ENCODE measurements at places on chromosomes 12 and 14. TPM values are rescaled to one million over a fixed set of nuclear protein-coding genes. Genes with fewer than 3 reads are reported as not detected.
A peak's percentile ranks its signal among the peaks of the same experiment; 100 is the strongest.

The LLPH gene
- total RNA-seq = 19.6 TPM

The KLRK1 gene
- total RNA-seq = 0.44 TPM

- peak; percentile 53 for DNase-seq
These were observed 1071.1 kb upstream of the FLRT2 start for GRCh38 chr14:84458881-84459280.

- DNase-seq = no peak
These were observed 642 bp upstream of the PHC1 start for GRCh38 chr12:8913702-8914032.

DNA sequence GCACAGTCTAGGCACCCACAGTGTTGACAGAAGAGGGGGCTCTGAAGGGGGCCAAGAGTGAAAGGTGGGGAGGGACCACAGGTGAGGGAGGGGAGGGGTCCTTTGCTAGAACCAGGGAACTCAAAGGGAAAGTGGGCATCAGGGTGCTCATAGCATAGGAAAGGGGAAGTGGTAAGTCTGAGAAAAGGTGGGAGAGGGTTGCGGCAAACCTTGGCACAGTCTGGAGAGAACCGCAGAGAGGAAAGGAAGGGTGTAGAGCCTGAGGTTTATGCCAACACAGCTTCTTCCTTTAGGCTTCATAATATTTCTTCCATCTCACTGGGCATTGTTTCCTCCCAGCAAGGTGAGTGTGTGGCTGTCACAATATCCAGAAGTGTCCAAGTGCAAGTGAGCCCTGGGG, 11.5 kb upstream of the PLEK2 start:
- DNase-seq = no peak

DNA sequence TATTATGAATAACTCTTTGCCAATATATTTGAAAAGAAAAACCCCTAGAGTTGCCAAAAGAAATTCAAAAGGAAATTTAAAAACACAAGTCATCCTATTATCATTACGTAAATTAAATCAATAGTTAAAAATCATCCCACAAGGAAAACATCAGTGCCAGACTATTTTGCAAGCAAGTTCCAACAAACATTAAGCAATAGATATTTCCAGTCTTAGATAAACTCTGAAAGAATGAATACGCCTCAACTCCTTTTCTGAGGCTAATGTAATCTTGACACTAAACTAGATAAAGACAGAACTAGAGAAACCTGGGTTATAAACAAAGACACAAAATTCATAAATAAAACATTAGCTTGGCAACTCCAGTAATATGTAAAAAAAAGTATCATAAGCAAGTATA, 245.9 kb downstream of the FOXN3 start:
- peak; percentile 22 for DNase-seq
